Activated CD8-positive, alpha-beta memory T cell treated with anti-CD3 and anti-CD28 coated beads for 4 hours (primary cell): ENCODE measurements at places on chromosomes 1 and 21.

DNA sequence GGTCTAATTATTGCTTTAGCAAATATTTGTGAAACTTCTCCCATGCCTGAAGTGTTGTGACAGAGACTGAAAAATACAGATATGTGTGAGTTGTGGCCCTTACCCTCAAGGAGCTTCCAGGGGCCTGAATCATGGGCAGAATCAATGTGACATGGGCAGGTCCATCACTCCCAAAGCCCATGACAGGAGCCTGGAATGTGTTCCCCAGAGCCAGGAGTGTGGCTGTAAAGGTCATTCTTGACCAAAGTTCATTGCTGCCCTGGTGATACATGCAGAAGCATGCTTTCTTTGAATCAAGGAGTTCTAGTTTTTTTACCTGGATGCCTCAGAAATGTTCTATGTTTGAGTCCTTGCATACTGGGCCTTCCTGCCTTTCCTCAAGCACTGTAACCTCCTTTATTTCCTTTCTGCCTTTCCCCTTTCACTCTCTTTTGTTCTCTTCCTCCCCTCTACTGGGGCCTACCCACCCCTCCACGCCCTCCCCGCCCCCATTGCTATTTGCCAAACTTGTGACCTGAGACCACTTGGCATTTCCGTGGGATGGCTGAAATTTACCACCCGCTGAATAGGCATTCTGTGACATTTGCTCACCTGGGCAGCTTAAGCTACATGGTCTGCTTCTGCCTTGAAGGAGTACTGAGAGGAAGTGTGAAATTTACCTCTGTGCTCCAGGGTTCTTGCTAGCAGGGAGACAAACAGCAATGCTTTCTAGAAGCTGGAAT, 19.7 kb downstream of the PBX1 start:
- DNase-seq, result no peak

- DNase-seq, result peak; percentile 32
Measured at GRCh38 chr1:119675349-119676345, 27.6 kb upstream of the ZNF697 start.

DNA sequence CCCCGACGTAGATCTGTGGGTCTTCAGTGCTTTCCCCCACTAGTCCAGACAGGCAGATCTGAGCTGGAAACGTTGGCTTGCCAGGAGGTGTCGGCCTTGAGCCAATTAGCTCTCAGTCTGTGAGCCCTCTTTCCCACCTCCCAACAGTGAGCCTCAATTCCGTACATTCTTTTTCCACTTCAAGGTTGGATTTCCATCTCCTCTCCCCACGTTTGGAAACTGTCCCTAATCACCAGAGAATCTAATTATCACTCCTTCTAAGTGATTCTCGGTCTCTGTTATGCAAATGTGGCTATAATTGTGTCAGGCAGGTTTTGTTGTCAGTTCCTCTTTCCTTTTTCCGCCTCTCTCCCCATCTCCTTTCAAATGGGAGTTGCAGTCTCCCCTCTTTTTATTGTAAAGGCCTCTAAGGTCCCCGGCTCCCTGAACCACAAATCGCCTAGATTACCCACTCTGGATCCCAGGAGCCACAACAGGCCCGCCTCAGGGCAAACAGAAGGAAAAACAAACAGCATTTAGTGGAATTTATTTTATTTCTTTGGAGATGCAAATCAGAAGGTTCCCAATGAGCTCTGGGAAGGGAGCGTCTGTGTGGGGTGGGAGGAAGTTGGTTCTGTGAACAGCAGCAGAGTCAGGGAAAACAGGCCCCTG, 29.4 kb upstream of the LRRN2 start:
- no peak for DNase-seq

- no peak for DNase-seq
Measured at GRCh38 chr1:182635871-182636270, 31.7 kb upstream of the RGS16 start.

GRCh38 chr1:161074676-161075368, 5.1 kb upstream of the ARHGAP30 start:
- no peak for DNase-seq

GRCh38 chr1:223233410-223234169, 90.5 kb upstream of the TLR5 start:
- no peak for DNase-seq

- DNase-seq, result no peak
Measured at GRCh38 chr1:165376811-165377311, 20.3 kb upstream of the LMX1A start.

GRCh38 chr21:44035244-44035643, 23.1 kb downstream of the TRAPPC10 start:
- DNase-seq, result no peak

DNA sequence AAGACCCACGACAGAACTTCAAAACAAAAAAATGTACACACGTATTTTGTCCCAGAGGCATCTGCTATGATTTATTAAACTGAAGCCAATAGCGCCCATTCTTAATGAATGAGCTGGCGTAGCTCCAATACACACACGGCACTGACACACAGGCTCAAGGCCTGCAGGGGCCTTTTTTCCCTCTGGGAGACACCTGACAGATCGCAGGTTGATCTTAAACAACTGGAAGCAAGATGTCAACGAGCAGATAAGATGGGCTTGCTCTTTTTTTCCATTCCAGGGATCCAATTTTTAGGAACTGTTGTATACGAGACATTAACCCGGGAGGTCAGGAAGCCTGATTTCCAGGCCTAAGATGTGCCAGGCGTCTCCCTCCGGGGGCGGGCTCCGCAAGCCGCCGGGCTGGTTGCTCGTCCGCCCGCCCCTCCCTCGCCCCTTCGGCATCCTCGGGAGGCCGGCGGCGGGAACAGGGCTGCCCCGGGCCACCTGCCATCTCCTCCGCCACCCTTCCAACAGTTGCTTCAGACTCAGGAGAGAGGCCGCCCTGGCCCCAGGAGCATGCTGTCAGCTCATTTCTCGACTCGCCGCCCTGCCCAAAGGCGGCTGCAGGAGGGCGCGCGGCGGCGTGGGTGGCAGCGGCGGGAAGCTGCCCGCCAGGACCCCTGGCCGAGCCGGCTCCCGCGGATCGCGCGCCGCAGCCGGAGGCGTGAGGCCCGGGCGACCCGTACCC, 735 bp downstream of the TTC13 start:
- DNase-seq, result no peak

DNA sequence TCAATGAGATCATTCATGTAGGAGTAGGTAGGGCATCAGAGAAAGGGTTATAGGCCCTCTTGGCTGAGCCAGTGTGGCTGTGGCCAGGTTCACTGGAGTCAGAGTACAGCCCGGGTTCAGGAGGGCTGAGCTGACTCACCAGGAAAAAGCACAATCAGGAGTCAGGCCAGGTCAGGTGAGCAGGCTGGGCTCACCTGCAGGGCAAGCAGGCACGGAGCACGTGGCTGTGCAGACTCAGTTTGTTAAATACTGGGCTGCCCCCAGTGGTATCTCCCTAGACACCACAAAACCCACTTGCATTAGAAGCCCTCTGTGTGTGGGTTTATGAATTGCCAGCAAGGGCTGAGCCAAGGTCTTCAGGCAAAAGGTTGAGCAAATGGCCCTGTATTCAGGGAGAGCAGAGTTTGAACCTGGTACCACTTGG, 122.1 kb upstream of the SERBP1 start:
- no peak for DNase-seq

DNA sequence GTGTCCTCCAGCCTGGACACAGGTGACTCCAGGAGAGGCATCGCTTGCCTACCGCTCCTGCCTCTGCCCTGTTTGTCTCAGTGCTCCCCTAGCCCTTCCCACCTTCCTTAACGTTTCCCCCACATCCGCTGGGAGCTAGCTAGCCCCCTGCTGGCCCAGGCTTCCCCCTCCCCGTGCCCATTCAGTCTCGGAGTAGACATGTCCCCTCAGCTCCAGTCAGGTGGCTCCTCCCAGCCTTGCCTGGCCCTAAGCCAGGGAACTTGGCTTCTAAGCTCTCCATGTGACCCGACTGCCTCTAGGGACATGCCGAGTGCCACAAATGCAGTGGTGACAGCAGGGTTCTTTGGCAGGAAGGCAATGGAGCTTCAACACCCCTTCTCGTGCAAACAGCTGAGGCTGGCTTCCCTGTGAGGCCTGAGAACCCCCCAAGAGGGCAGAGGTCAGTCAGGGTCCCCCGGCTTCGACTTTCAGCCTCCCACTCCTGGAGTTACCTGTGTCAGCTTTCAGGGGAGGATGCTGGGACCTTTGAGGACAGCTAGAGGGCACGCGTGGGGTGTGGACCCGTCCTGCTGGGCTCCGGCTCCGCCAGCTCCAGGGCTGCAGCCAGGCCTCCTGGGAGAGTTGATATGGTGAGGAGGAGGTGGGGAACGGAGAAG, 16.2 kb downstream of the DRAXIN start:
- no peak for DNase-seq

GRCh38 chr1:15153184-15153841, at the start of gene TMEM51:
Gene TMEM51 (plus strand): TSS chr1:15153747. CDS start chr1:15215088, 61,341 bp downstream.
- no peak for DNase-seq

GRCh38 chr1:61561666-61562065, 163.3 kb downstream of the TM2D1 start:
- no peak for DNase-seq

DNA sequence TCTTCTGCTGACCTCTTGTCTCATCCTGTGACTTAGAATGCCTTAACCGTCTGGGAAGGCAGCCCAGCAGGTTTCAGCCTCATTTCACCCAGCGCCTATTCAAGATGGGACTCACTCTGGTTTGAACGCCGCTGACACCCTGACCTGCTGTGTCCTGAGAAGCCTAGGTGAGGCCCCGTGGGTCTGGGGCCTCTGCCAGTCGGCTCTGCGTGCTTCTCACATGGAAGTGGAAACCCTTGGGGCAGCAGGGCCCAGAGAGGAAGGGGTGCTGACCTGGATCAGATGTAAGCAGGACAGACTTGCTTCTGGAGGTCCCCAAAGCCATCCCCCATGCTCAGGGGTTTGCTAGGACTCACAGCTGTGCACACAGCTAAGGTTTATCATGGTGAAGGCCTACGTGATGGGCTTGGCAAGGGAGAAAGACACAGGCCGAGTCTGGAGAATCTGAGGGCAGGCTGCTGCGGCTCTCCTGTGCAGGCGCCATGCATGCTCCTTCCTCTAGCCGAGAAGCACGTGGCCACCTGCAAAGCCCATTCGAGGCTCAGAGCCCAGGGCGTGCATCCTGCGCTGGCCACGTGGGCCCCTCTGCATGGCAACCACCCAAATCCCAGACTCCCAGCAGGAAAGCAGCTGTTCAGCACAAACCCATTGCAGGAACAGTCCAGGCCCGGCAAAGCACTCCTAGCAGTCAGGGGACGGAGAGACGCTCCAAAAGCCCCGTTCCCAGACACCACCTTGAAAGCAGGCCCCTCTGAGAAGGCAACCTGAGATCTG, 3.8 kb downstream of the TRPM2 start:
- no peak for DNase-seq

- DNase-seq, result no peak
Measured at GRCh38 chr1:244713332-244713731, 60.4 kb downstream of the DESI2 start.

- DNase-seq, result no peak
Measured at GRCh38 chr1:94382201-94382600, 36.0 kb upstream of the ABCD3 start.

DNA sequence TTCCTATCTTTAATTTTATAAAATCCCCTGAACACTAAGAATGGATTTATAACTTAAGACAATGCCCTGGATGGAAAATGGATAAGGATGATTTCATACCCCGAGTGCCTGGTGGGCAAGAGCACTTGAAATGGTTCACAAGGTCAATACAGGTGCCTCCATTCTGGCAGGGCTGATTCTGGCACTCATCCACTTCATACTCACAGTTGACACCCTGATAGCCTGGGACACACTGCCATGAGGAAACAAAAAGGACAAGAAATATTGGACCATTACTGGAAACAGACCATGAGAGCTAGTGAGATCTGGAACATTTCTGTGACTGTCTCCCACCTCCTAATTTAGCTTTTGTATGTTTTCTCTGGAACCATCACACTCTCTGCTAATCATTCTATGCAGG, 39.1 kb upstream of the ADAM30 start:
- no peak for DNase-seq

GRCh38 chr1:211928993-211929637, 98.6 kb upstream of the LPGAT1 start:
- DNase-seq, result no peak

DNA sequence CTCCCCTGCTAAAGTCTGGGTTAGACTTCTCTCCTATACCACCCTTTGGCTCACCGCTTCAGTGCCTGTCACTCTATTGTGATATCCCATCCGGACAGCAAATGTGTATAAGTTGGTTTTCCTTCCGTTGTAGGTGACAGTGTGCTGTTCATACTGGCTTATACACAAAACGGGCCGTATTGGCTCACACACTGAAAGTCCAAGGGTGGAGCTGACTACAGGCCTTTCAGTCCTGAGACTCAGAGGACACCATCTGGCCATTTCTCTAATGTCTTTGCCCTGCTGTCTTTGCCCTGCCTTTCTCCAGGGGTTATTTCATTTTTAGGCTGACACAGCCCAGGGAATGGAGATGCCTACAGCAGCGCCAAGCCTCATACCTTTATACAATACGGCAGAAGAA, 90.7 kb downstream of the URB2 start:
- no peak for DNase-seq

- no peak for DNase-seq
Measured at GRCh38 chr1:212920896-212921295, 29.4 kb upstream of the VASH2 start.

GRCh38 chr21:45630876-45631275, 12.6 kb upstream of the PCBP3 start:
- no peak for DNase-seq
